ENCODE measurements at places on chromosomes 5 and 9. TPM values are rescaled to one million over a fixed set of nuclear protein-coding genes. Genes with fewer than 3 reads are reported as not detected.

Gene TTC33
- 9.2 TPM for polyA plus RNA-seq

Gene MCC
- polyA plus RNA-seq: 17.0 TPM

GRCh38 chr9:35604578-35605350 lies at the start of gene TESK1:
TSS of gene TESK1 (plus strand) at chr9:35605262. CDS start at chr9:35605620, 358 bp downstream.
- no peak for DNase-seq

DNA sequence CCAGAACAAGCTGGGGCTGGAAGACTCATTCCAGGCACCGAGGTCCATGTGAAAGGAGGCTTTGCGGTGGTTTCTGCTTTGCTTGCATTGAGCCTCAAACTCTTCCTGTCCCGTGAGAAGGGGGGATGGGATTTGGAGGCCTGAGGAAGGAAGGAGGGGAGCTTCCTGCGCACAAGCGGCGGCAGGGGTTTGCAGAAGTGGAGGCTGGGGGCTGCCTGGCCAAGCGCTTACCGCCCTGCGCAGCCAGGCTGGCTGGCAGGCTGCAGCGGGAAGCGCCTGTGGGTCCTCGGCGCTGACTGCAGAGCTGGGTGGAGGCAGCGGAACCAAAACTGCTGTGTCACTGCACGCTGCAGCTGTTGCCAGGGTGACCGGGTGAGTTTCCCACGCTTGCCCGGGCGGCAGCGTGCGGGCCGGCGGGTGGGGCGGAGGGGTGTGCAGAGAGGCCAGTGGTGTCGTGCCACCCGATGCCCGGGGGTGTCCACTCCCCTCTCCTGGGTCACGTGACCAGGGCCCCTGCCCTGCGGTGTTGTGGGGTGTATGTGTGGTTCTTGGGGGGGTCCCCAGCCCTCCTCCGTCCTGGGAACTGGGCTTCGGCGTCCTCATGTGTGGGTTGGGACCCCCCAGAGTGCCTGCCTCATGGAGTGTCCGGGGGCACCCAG lies 81.0 kb downstream of the RXRA start:
- DNase-seq: peak; percentile 71

Gene CAMLG
- polyA plus RNA-seq: 29.3 TPM

Gene NEK6
- 163 TPM for polyA plus RNA-seq

DNA sequence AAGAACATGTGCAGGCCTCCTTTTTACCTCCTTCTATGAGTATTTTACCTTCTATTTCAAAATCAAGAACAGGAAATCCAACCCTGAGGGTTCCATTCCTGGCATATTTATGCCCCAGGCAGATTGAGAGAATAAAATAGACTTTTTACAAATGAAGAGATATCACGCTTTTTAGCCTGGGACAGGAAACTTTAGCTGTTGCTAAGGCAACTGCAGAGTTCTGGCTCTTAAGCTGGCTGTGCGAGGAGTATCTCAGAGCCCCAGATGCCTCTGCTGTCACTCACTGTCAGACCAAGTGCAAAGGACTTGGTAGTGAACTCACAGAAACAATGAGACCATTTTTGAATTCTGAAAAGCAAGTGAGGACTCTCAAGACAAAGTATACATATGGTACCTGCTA lies 69.5 kb upstream of the HSPB3 start:
- DNase-seq: no peak

Measured in AG04450 (cell line).